ENCODE measurements at places on chromosomes 4 and X.
A peak's percentile ranks its signal among the peaks of the same experiment; 100 is the strongest.

DNA sequence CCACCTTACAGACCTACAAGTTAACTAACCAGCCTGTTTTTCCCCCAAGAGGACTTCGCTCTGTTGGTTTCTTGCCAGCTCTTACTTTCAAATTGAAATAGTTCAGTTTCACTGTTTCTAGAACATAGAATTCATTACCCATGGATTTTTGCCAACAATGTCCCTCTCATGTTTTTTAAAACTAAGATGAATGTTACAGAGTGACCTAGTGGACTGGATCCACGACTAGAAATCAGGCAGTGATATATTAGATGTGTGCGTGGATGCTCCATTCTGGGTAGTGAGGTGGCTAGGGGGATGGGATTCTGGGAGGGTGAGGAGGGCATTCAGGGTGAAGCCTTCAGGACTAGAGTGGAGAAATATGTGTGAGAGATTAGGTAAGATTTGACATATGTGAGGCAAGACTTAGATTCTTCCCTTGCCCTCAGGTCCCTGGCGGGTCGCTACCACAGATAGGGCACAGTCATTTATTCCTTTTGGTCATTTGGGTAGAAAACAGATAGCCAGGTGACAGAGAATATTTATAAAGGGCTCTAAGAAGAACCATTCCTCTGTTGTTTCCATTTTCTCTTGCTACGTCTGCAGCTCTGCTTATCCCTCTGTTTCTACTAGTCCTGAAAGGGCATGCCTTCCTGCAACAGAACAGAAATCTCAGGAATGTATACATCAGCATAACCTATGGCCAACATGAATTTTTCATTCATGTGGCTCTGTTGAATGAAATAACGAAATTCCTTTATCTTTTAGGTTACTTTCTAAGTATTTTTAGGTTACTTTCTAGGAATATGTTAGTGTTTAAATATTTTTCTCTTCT, 15.4 kb upstream of the JADE1 start:
- DNase-seq = no peak

DNA sequence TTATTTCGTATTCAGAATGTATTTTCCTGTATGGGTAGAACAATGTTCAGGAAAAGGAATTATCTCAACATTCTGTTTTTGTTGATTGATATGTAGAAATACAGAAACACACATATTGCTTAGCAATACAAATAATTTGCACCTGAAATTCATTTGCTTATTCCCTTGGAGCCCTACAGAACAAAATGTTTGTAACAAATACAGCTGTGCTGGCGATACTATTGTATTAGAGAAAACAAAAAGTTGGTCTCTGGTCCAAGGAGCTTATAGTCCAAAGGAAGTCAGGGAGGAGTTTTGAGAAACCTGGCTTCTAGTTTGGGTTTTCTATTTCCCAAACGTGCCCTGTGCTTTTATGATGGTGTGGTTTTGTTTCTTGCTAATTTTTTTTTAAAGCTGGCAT, 37.8 kb upstream of the CAPN6 start:
- no peak for DNase-seq

- no peak for DNase-seq
These were observed 131.2 kb downstream of the FRMPD4 start for GRCh38 chrX:12269484-12269883.

GRCh38 chrX:38293741-38294140, 33.6 kb downstream of the RPGR start:
- DNase-seq = no peak

GRCh38 chrX:152991123-152991522, 2.8 kb downstream of the PNMA5 start:
- no peak for DNase-seq

- DNase-seq = no peak
These were observed 159.1 kb upstream of the LEF1 start for GRCh38 chr4:108327642-108328382.

- no peak for DNase-seq
These were observed 25.9 kb downstream of the TNIP3 start for GRCh38 chr4:121138039-121138825.

- DNase-seq = no peak
These were observed 24.4 kb downstream of the CDKL2 start for GRCh38 chr4:75605928-75606327.

DNA sequence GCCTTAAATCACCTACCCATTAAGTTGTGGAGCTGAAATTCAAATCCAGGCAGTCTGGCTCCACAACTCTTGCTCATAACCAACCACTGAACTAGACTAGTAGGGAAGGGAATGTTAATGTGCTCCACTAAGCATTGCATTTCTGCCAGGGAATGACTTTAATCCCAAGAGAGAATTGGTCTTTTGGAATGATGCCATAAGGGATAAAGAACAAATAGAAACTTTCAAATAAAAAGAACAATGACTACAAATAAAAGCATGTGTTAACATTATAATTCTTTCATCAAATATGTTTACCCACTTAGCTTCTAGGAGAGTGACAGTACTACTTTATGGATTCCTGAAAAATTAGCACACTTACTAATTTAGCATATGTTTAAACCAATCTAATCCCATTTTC, 905.9 kb downstream of the CENPC start:
- DNase-seq = no peak

DNA sequence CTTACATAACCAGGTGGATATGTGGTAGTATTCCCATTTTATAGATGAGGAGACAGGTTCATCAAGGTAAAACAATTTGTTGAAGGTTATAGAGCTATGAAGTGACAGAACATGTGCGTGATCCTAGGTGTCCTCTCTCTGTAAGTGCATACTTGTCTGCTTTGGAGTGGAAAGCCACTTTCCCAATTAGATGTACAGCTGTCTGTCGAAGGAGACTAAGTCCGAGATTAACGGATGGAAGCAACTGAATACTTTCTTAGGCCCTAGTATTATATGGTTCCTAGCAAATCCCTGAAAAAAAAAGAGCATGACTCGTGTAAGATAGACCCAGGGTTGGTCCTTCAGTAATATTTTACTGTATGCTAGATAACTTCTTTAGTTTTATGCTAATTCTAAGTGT, 19.7 kb downstream of the TMEM131L start:
- DNase-seq = no peak

DNA sequence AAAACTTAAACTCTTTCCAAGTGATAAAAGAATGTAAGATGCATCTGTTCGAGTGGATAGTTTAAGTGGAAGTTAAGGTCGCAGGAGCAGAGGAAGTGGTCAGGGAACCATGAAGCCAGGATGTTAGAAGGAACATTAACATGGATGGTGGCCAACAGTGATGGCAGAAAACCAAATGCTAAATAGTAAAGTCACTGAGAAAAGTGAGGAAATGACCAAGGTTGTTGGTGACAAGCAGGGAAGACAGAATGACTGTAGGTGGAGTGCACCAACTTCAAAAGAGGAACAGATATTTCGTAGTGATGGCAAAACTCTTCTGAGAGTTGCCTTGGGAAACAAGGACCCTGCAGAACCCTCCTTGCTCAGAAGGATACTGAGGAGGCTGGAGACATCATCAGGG, 226.2 kb downstream of the PALLD start:
- no peak for DNase-seq

- no peak for DNase-seq
These were observed 640.6 kb downstream of the PCDH7 start for GRCh38 chr4:31360786-31361185.

DNA sequence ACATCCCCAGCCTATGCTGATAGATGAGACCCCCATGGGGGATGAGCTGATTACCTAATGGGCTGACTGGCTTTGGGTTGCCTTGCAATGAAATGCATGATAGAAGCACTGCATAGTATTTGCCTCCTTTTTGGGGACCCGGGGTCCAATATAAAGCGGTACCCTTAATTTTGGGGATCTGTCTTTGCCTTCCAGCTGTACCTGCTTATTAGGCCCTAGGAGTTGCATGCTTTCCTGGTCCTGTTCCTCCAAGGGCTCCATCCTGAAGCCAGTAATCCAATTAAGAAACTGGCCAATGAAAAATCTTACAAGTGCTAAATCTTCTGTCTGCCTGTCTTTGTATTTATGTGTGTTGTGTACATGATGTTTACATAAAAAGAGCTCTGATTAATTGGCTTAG, 791.6 kb downstream of the TRIML1 start:
- DNase-seq = no peak

- no peak for DNase-seq
These were observed 31.6 kb downstream of the IQCM start for GRCh38 chr4:149784018-149784417.

DNA sequence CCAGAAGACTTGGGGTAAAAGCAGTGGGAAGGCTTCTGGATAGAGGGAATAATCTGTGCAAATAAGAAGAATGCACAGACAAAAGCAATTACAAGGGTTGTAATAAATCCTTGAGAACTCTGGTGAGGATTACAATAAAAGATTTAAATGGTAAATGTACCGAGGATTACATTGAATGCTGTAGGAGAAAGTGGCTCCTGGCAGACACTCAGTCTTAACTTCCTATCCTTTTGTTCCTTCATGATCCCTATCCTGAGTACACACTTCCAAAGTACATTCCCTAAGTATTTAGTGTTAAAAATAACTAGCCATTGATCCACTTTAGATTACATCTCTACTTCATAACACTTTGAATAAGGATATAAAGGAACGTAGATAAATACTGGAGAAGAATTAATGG, 205.4 kb downstream of the SPATA18 start:
- no peak for DNase-seq

DNA sequence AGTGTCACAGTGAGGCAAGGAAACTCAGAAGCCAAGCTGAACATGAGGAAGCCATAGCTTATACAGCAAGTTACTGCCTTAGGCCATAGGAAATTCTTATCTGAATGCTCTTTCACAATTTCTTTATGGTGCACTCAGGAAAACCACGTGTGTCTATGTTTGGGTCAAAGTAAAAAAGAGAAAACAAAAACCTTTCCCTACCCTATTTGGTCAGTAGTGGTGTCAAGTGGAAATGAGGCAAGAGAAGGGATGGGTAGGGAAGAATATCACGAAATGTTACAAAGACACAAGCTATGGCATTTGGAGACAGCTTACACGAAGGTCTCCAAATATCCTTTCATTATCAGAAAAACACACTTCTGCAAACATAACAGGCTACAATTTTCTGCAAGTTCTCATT, 83.4 kb upstream of the INPP4B start:
- no peak for DNase-seq

DNA sequence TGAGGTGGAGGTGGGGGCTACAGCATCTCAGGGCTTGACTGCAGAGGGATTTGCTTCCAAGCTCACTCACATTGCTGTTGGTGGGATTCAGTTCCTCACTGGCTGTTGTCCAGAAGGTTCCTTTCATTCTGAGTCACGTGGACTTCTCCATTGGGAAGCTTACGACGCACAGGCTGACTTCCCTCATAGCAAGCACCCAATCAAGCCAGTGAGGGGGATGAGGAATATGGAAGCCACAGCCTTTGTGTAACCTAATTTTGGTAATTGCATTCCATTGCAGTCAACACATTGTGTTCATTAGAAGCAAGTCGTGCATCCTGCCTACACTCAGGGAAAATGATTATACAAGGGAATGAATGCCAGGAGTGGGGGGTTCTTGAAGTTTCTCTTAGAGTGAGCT, 32.7 kb upstream of the MXRA5 start:
- no peak for DNase-seq

- peak; percentile 54 for DNase-seq
These were observed 104.2 kb downstream of the AFF1 start for GRCh38 chr4:87038837-87039615.

GRCh38 chrX:153968255-153968654, 3.4 kb downstream of the HCFC1 start:
- no peak for DNase-seq

GRCh38 chrX:66009231-66009845, 30.5 kb downstream of the VSIG4 start:
- no peak for DNase-seq

- DNase-seq = no peak
These were observed 509.6 kb downstream of the PACRGL start for GRCh38 chr4:21209860-21210259.

GRCh38 chr4:93657527-93657926, 171.0 kb upstream of the ATOH1 start:
- DNase-seq = no peak

DNA sequence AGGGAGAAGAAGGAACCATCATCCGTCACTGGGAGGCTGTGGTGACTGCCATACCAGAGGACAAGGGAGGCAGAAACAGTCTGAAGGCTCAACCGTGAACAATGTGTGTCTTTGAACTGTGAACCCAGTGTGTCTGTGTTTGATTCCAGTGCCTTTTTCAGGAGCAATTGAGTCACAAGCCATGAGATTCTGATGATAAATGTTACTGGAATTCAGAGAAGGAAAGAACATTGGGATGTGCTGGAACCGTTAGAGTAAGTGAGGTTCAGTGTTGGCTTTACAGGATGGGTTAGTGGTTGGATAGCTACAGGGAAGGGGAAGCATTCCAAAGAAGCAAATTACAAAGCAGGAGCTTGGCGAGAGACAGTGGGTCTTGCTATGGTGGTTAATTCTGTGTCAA, 464.4 kb downstream of the TRIML1 start:
- no peak for DNase-seq

GRCh38 chrX:80223982-80224579, 196.2 kb upstream of the TENT5D start:
- DNase-seq = peak; percentile 4

DNA sequence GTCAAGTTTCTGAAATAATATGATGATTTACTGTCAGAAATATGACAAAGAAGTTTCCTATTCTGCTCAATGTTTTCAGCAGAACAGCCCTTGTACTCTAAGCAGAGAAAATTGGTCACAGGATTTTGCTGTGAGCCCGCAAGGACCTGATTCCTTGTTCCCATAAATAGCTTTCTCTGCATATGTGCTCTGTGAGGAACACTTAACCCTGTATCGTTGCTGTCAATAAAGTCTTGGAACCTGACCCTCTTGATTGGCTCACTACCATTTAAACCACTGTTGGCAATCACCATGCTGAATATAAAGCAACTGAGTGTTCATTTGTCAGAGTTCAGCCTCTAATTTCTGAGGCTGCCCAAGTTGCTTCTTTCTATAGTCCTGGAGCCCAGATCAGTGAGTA, 158.2 kb upstream of the NOCT start:
- no peak for DNase-seq

DNA sequence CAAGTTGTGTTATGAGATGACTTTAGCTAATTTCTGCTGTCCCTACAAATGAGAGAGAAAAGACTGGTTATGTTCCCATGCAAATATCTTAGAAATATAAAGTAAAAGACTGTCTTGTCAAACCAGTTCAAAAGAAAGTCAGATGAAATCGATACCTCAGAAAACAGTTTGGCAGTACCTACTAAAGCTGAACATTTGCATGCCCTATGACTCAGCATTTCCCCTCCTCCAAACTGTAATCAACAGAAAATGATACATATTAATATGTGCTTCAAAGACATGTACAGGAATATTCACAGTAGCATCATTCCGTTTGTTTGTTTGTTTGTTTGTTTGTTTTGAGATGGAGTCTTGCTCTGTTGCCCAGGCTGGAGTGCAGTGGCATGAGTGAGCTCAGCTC, 90.3 kb downstream of the ARX start:
- DNase-seq = no peak

- DNase-seq = no peak
These were observed 140.3 kb upstream of the CXCL13 start for GRCh38 chr4:77465271-77465670.

- DNase-seq = no peak
These were observed 94.8 kb upstream of the ELOVL6 start for GRCh38 chr4:110292994-110293744.
